ENCODE measurements at places on chromosomes 1 and 21.

- DNase-seq: no peak
Observed at GRCh38 chr1:192933744-192934143, 124.9 kb downstream of the RGS2 start.

DNA sequence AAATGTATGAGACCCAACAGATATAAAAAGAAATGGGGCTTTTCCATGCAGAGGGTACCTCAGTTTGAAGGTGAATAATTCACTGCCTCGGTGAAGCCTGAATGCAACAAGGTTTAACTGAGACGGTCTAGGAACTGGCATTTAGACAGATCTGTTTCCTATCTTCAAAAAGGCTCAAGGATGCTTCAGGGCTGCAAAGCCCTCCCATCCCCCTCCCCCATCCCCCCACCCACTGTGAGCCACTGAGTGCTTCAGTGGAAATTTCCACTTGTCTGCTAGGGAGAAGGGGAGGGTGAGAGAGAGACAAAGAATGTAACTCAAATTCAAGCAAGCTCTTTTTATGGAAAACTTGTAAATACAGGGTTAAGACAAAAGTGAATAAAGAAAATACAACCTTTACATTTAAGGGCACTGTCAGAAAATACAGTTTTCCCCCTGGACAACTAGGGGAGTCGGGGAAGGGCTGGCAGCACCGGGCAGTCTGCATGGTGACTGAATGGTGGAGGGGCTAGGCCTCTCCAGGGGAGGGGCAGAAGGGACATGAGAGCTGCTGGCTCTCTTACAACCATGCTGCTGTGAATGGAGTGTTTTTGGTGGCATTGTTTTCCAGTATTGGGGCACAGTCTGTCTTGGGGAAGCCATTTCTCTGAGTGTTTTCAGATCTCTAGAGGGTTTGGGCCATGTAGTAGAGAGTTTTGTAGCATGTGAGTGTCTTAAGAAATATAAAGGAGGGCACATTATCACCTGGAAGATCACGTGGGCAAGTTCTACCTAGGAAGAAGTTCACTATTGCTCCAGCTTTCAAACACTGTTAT lies 56.7 kb downstream of the MRPS6 start:
- DNase-seq: no peak

DNA sequence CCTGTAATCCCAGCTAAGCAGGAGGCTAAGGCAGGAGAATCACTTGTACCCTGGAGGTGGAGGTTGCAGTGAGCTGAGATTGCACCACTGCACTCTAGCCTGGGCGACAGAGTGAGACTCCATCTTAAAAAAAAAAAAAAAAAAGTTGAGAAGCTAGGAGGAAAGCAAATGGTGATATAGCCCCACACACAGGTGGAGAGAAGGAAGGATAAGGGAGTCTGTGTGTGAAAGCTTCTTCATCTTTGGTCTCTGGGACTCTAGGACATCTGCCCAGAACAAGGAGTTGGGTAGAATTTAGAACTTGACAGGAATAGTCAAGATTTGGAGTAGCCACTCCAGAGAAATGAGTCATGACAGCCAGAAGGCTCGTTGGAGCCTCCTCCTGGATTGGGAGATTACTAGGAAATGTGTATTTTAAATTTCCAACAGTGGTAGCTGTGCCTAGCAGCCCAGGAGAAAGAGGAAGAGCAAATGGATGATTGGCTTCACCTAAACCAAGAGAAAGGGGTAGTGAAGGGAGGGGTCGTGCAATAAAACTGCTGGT lies 19.9 kb downstream of the NPL start:
- no peak for DNase-seq

DNA sequence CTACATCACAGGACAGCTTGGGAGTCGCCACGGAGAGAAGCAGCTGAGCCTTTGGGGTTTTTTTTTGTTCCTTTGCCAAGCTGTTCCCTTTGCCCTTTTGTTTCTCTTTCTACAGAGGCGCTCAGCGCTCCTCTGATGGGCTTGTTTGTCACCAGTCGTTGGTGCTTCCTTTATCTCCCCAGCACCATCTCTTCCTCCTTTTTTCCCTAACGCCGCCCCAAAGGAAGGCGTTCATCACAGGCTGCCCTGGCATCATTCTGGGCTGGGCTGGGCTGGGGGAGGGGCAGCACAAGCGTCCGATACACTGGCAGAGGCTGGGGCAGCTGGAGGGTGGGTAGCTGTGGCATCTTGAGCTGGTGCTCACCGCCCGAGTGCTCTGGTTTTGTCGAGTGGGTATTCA lies 10.5 kb downstream of the IGSF21 start:
- no peak for DNase-seq

DNA sequence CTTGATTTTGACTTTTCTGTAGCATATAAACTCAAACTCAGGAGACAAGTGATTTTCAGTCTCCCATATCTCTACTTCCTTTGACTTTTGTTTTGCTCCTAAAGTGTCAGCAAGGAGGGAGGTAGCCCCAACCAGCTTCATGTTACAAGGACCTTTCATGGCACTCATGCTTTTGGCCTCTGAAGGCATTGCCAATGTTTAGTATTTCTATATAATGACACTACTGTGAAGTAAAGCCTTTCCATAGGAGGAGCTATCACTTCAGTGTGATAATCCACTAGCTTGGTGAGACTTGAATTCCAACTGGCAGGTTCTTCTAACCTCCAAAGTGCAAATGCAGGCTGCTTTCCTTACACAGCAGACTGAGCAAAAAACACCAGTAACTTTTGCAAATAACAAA lies 14.4 kb downstream of the COLGALT2 start:
- DNase-seq: no peak

DNA sequence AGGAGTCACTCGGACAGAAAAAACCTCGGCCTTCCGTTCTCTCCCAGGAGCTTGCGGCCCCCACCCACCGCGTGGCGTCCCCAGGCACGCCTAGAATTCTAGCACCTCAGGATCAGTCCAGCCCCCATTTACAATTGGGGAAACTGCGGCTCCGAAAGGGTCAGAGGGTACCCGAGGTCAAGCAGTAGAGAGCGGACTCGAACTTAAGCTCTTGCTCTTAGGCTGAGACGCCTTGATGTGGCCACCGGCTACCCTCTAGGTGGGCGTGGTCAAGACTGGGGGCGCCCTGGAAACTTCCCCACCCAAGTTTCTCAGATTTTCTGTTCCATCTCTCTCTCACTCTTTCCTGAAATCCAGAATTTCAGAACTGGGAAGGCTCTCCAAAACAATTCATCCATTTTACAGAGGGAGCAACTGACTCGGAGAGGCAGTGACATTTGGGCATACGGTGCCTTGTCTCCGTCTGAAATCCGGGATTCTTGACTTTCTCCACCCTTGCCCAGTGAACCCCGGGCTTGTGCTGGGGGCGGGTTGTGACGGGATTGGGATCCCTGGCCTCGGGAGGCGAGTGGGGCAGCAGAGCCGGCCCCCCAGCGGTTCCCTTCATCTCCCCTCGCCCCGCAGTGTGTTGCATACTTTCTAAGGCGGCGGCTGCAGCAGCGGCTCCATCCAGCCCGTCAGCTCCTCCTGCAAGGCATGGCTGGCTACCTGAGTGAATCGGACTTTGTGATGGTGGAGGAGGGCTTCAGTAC lies 777 bp downstream of the AZIN2 start:
- no peak for DNase-seq

GRCh38 chr1:172755099-172755498 lies 96.2 kb downstream of the FASLG start:
- no peak for DNase-seq

DNA sequence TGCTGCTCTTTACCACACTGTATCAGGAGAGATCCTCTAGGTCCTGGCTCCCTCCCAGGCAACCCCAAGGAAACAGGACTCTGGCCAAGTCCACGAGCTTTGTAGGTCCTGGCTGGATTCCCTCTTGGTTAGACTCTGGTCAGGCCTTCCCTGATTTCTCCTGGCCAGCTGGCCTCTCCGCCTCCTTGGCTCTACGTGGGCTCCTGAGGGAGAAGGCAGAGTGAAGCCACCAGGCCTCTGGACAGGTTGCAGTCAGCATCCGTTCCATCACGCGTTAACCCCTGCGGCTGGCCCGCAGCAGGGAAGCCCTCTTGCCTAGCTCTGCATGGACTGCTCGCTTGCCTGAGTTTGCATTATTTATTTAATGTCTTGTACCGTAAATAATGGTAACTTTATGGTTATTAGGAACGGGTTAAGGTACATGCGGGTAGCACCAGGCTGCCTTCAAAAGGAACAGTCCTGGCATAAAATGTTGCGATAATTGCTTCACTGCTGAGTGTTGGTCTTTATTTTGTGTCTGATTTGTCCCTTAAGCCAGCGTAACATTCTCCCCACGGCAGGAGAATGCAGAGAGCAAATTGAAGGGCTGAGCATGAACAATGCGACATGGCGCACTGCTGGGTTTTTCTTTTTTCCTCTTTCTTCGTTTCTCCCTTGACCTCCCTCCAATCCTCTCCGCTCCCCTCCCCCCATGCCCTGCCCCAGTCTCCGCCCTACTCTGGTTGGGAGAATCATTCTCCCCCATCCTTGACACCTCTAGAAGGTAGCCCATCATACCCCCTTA lies 100.3 kb downstream of the RNF220 start:
- DNase-seq: no peak

DNA sequence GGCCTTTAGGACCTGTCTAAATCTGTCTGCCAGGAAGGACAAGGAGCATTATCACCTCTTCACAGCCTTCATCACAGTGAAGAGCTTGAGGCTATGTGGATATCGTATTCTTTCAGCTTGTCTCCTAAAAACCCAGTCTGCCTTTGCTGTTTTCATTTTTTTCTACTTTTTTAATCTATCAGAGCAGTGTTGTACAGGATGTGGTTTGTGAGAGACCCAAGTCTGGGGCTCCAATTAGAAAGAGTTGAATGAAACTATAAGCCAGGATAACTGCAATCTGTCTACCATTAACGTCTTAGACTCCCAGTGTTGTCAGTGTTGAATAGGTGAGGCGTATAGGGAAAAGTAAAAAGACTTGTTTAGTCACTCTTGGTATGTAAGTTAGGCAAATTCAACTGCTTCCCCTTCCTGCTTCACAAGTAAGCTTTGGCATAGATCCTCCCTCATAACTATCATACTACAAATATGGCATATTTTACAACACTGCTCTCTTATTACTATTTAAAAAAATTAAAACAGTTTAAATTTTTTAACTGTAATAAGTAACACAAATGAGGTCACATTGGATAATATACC lies 1225.8 kb upstream of the PRMT6 start:
- no peak for DNase-seq

- DNase-seq: no peak
Observed at GRCh38 chr1:160018900-160019299, 12.9 kb downstream of the PIGM start.

GRCh38 chr1:171127099-171127498 lies 36.4 kb downstream of the FMO3 start:
- no peak for DNase-seq

GRCh38 chr21:18991846-18992245 lies 588.3 kb upstream of the TMPRSS15 start:
- no peak for DNase-seq

DNA sequence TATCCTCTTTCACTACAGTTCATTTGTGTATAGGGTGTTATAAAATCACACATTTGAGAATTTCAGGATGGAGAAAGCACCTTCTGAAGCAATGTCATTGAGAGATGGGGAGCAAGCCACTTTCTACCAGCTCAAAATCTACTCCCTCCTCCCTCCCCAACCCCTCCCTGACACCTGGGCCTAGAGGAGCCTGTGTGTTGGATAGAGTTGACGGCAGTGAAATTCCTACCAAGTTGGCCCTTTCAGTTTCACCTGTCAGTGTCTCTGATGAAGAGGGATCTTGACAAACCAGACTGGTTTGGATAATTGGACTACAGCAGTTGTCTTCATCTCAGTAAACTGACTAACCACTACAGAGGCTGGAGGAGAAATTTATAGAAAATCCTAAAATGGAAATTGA lies 125.0 kb upstream of the HOOK1 start:
- DNase-seq: no peak

- DNase-seq: no peak
Observed at GRCh38 chr1:89588480-89588879, 44.4 kb upstream of the LRRC8C start.

GRCh38 chr1:61914823-61915482 lies 172.7 kb downstream of the PATJ start:
- no peak for DNase-seq

GRCh38 chr1:47711184-47711847 lies 273.5 kb downstream of the FOXD2 start:
- no peak for DNase-seq

GRCh38 chr1:29854700-29855276 lies 618.5 kb downstream of the PTPRU start:
- no peak for DNase-seq

DNA sequence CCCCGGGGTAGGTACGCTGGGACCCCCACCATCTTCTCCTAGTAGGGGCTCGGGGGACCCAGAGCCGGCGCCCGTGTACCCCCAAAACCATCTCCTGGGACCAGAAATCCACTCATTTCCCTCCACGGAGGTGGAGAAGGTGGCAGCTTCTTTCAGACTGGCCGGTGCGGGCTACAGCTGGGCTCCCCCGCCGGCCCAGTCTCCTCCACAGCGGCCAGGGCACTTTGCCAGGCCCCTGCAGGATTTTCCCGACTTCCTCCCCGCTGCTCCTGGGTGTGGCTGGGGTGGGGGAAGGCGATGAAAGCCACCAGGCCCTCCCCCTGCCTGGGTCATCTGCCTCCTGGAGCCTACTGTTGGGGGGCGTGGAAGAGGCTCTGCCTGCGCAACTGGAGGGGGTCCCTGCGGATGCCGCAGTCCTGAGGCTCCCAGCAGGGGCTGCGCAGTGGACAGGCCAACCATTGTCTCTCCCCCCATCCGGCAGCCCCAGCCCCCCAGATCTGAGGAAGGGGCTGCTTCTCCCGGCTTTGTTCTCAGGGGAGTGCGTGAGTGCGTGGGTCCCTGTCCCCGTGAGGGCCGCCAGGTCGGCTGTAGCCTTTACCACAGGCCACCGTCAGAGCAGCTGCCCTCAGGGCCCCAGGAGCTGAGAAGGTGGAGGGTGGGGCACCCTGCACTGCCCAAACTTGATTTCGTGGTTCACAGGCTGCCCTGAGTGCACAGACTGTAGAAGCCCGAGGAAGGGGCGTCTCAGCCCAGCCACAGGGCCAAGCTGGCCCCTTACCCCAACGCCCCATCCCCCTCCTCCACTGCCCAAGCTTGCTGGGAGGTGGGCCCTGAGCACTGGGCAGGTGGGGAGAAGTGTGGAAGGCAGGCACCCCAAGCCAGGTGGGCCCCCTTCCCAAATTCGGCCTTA lies 1.3 kb downstream of the AGRN start:
- DNase-seq: no peak

DNA sequence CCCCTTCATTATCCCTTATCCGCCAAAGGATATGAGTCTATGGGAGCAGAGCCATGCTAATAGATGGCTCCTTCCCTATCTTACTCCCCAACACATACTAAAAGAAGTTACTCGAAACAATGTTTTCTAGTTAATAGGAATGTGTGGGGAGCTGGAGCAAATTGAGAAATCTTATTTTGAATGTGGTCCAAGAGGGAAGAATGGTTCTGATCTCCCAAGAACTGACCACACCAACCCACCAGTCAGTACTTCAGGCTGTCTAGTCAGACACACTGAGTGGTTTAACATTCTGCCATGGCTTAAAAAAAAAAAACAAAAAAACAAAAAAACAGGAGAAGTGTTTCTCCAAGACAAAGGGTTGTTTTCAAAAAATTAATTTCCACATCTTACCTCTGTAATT lies 31.5 kb upstream of the DNASE2B start:
- no peak for DNase-seq

DNA sequence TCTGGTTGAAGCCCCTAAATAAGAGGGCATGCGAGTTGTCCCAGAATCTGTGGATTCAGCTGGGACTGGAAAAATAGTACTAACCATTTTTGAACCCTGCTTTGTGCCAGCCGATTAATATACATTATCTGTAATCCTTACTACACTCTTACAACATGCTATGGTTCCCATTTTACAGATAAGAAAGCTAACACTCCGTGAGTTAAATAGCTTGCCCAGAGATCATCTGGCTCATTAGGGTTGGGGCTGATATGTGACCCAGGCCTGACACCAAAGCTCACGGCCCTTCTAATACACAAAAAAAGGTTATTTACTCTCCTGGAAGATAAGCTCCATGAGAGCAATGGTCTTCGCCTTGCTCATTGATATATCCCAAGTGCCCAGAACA lies 14.9 kb downstream of the ATP2B4 start:
- no peak for DNase-seq

Measured in activated CD4-positive, alpha-beta T cell treated with anti-CD3 and anti-CD28 coated beads, Interleukin-2, amount 50 U/mL, for 48 hours (primary cell).